Neural crest cell (in vitro differentiated cells): ENCODE measurements at places on chromosomes 4 and X. TPM values are rescaled to one million over a fixed set of nuclear protein-coding genes. Genes with fewer than 3 reads are reported as not detected.

Gene CLNK
- not detected in 2 replicates for total RNA-seq

Gene ZNF711
- total RNA-seq, result 23.1 and 24.0 TPM in 2 replicates

Gene NDST4
- total RNA-seq, result 1.3 and 1.7 TPM in 2 replicates

Gene OCIAD2
- total RNA-seq, result 29.7 and 33.4 TPM in 2 replicates

Gene TMPRSS11B
- not detected in 2 replicates for total RNA-seq

Gene SLC4A4
- total RNA-seq, result 3.9 and 4.0 TPM in 2 replicates

Gene PDLIM3
- total RNA-seq, result 2.3 and 3.2 TPM in 2 replicates

Gene TMEM255A
- total RNA-seq, result 0.70 and 0.91 TPM in 2 replicates

Gene C1QTNF7
- total RNA-seq, result not detected in 2 replicates

Gene PPP1R2C
- total RNA-seq, result not detected in 2 replicates

Gene OTUD6A
- total RNA-seq, result not detected in 2 replicates

Gene UGT2A3
- total RNA-seq, result not detected in 2 replicates

Gene CXorf58
- total RNA-seq, result 0.26 TPM in 1 of 2 replicates, not detected in the other

Gene REELD1
- not detected in 2 replicates for total RNA-seq

Gene SHISA3
- total RNA-seq, result 24.2 and 25.4 TPM in 2 replicates

Gene PNMA5
- total RNA-seq, result not detected in 2 replicates

Gene PNMA3
- 9.8 and 10.0 TPM in 2 replicates for total RNA-seq

Gene SFRP2
- 197 and 203 TPM in 2 replicates for total RNA-seq

Gene FANCB
- total RNA-seq, result 16.1 and 19.5 TPM in 2 replicates

Gene ERAS
- 0.49 and 0.50 TPM in 2 replicates for total RNA-seq

Gene ETNPPL
- total RNA-seq, result 0.23 and 0.84 TPM in 2 replicates

Gene MAOB
- 0.93 and 0.98 TPM in 2 replicates for total RNA-seq

Gene TEX13D
- total RNA-seq, result 1.9 and 2.1 TPM in 2 replicates

Gene CLTRN
- total RNA-seq, result 0.80 and 1.1 TPM in 2 replicates

Gene EFHC2
- 0.77 and 1.2 TPM in 2 replicates for total RNA-seq

Gene NWD2
- total RNA-seq, result 0.02 and 0.05 TPM in 2 replicates

Gene TMEM47
- 42.0 and 45.4 TPM in 2 replicates for total RNA-seq

Gene GAB1
- total RNA-seq, result 27.2 and 29.2 TPM in 2 replicates

Gene ADH7
- total RNA-seq, result not detected in 2 replicates

Gene UCP1
- not detected in 2 replicates for total RNA-seq

Gene MTTP
- total RNA-seq, result 11.1 and 12.0 TPM in 2 replicates

Gene MAGEB2
- not detected in 2 replicates for total RNA-seq

Gene KCNIP4
- total RNA-seq, result 0.33 and 0.57 TPM in 2 replicates

Gene LAS1L
- 48.5 and 52.1 TPM in 2 replicates for total RNA-seq

Gene SMARCA1
- total RNA-seq, result 122 and 123 TPM in 2 replicates

Gene TMPRSS11F
- total RNA-seq, result not detected in 2 replicates

Gene TIMP1
- total RNA-seq, result 63.8 and 69.4 TPM in 2 replicates

Gene TLL1
- total RNA-seq, result 1.7 and 2.2 TPM in 2 replicates

Gene FAM53A
- 3.6 and 4.3 TPM in 2 replicates for total RNA-seq

Gene ODAM
- not detected in 2 replicates for total RNA-seq

Gene POLR2B
- total RNA-seq, result 129 and 134 TPM in 2 replicates

Gene SPON2
- 2.3 and 4.1 TPM in 2 replicates for total RNA-seq

Gene MAGEA12
- total RNA-seq, result not detected in 2 replicates

Gene PAGE4
- total RNA-seq, result not detected in 2 replicates

Gene FGA
- total RNA-seq, result not detected in 2 replicates

Gene UGT2B28
- not detected in 2 replicates for total RNA-seq

Gene FAM236A
- total RNA-seq, result not detected in 2 replicates
